Activated CD8-positive, alpha-beta memory T cell treated with anti-CD3 and anti-CD28 coated beads, Interleukin-2, amount 10 ng/mL, durations not matched to agents 7 days and 5 days (primary cell): ENCODE measurements at places on chromosomes 5 and 9.

DNA sequence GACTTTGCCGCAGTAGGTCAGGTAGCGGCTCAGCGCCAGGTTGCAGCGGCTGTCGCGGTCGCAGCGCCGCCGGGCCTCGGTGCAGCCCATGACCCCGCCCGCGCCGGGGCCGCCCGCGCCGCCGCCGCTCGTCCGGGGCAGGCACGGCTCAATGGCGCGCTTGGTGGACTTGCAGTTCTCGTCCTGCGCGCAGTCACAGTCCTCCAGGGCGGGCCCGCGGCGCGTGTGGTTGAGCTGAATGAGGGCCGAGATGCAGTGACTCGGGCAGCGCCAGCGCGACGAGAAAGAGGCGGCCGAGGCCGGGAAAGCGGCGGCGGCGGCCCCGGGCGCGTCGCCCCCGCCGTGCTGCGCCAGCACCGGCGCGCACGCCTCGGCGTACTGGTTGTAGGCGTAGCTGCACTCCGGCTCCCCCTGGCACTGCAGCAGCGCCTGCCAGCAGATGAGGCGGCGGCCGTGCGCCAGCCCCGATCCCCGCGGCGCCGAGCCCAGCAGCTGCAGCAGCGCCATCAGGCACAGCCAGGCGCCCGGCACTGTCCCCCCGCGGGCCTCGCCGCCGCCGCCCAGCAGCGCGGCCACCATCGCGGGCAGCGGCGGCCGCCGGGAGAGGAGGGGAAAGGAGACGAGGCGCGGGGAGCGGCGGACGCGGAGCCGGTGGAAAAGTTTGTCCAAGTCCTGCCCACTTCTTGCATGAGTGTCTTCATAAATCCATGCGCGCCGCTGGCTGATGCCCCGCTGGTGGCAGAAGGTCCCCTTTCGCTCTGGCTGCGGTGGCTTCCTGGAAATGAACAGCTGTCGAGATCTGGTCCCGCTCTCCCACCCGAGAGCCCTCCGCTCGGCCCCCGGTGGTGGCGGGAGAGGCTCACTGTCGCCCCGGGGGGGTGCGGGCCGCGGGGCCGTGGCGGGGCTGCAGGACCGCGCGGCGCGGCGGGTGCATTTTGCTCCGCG, 833 bp downstream of the GAS1 start:
- DNase-seq = peak; percentile 64
- peaks cover 2% of the 10 kb centered on the region for H3K36me3 ChIP-seq
- peaks cover 19% of the 10 kb centered on the region for H3K4me1 ChIP-seq
- H3K4me3 ChIP-seq = peak overlapping the region; percentile 64

- no peak for DNase-seq
- H3K36me3 ChIP-seq = no peaks in the 10 kb centered on the region
- H3K4me3 ChIP-seq = no peak overlapping the region
Observed at GRCh38 chr5:16721151-16722096, 104.6 kb upstream of the RETREG1 start.

DNA sequence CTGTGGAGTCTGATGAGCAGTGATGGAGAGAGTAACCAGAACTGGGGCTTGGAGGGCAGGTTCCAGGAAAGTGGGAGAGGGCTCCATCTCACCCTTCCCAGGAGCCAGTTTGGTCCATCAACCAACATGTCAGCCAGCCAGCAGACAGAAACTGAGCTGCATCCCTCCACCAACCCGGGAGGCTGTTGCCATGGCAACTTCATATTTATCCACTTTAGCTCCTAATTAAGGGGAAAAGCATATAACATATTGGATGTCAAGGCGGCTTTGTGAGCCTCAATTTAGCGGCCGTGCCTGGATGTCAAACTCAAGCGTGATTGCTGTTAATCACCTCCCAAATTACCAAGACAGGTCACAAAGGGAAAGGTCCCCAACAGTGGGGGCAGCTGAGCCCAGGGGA, 81.5 kb upstream of the ARAP3 start:
- H3K27ac ChIP-seq = no peak overlapping the region
- H3K4me1 ChIP-seq = no peaks in the 10 kb centered on the region
- peaks cover 26% of the 10 kb centered on the region for H3K27me3 ChIP-seq
- DNase-seq = no peak

GRCh38 chr5:148408092-148408491, 24.3 kb downstream of the FBXO38 start:
- peaks cover 65% of the 10 kb centered on the region for H3K36me3 ChIP-seq
- no peak overlapping the region for H3K27ac ChIP-seq
- peaks cover 13% of the 10 kb centered on the region for H3K4me1 ChIP-seq
- no peak for DNase-seq
- no peaks in the 10 kb centered on the region for H3K27me3 ChIP-seq
- peak overlapping the region; percentile 12 for H3K4me3 ChIP-seq

GRCh38 chr5:158152136-158152535, 293.2 kb upstream of the CLINT1 start:
- peaks cover 2% of the 10 kb centered on the region for H3K27me3 ChIP-seq
- H3K27ac ChIP-seq = no peak overlapping the region
- no peak overlapping the region for H3K4me3 ChIP-seq
- DNase-seq = no peak
- H3K4me1 ChIP-seq = no peaks in the 10 kb centered on the region
- H3K36me3 ChIP-seq = no peaks in the 10 kb centered on the region

GRCh38 chr5:162221910-162222309, 154.3 kb downstream of the GABRG2 start:
- no peaks in the 10 kb centered on the region for H3K36me3 ChIP-seq
- no peaks in the 10 kb centered on the region for H3K27me3 ChIP-seq
- no peaks in the 10 kb centered on the region for H3K4me1 ChIP-seq
- DNase-seq = no peak
- no peak overlapping the region for H3K27ac ChIP-seq

DNA sequence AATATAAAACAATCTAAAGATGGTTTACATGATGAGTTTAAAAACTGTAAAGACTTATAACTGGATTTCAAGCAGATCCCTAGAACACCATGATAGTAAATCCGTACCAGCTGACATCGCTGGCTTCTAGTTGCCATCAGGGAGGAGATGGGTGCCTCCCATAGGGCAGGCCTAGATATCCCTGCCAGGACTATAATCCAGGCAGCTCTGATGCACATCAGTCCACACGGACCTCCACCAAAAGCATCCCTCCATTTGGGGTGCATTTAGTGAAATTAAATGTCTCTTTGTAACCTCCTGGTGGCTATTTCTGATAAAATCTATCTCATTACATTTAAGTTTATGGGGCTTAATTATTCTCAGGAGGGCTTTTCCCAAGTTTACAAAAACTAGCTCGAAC, 45.8 kb downstream of the RETREG1 start:
- H3K36me3 ChIP-seq = peaks cover 4% of the 10 kb centered on the region
- H3K4me1 ChIP-seq = peaks cover 6% of the 10 kb centered on the region
